ENCODE measurements at places on chromosomes 7 and 10. TPM values are rescaled to one million over a fixed set of nuclear protein-coding genes. Genes with fewer than 3 reads are reported as not detected.

DNA sequence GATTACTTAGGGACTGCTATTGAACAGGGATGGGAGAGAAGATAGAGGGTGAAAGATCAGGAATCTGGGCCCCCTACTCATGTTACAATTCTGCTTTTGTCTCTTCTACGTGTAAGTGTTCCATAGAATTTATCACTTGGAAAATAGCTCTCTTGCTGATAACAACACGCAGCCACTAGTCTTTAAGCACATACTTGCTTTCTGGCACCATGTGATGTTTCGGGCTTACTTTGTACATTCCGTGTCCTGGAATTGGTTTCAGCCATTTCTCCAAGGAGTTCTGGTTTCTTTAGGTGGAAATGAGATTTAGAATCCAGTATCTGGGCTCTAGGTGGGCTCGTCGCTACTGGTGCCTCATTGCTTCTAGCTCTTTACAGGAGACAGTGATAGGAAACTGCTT lies 59.7 kb downstream of the TFAM start:
- H3K27me3 ChIP-seq: peaks cover 9% of the 10 kb centered on the region
- H3K36me3 ChIP-seq: peaks cover 2% of the 10 kb centered on the region
- no peak overlapping the region for H3K4me3 ChIP-seq
- H3K27ac ChIP-seq: no peak overlapping the region
- DNase-seq: no peak
- H3K4me1 ChIP-seq: no peaks in the 10 kb centered on the region

Gene VPS37D
- total RNA-seq: 0.76 TPM

Gene UCMA
- not detected for total RNA-seq

DNA sequence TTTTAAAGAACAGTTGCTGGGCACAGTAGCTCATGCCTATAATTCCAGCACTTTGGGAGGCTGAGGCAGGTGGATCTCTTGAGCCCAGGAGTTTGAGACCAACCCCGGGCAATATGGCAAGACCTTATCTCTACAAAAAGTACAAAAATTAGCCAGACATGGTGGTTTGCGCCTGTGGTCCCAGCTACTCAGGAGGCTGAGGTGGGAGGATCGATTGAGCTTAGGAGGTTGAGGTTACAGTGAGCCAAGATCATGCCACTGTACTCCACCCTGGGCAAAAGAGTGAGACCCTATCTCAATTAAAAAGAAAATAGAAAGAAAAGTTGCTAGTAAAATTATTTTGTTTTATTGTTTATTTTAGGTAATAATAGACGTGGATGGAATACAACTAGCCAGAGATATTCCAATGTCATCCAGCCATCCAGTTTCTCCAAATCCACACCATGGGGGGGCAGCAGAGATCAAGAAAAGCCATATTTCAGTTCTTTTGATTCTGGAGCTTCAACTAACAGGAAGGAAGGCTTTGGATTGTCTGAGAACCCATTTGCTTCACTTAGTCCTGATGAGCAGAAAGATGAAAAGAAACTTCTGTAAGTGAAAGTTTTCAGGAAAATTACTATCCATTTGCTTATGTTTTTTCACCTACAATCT lies 3.0 kb downstream of the NUP42 start:
- H3K4me1 ChIP-seq: peaks cover 27% of the 10 kb centered on the region
- H3K27me3 ChIP-seq: no peaks in the 10 kb centered on the region

DNA sequence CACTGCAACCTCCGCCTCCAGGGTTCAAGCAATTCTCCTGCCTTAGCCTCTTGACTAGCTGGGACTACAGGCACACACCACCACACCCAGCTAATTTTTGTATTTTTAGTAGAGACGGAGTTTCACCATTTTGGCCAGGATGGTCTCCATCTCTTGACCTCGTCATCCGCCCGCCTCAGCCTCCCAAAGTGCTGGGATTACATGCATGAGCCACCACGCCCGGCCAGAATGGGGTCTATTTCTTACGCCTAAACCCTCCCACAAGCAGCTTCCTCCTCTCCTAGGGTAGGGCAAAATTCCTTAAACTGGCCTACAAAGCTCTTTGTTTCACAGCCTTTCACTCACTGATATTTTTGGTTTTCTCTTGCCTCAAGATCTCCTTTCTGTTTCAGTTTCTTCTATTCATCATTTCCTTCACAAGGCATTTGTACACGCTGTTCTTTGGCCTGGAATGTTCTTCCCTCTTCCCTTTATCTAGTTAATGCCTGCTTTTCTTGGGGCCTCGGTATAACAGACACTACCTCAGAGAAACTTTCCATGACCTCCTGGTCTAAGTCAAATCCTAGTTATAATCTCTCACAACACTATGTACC lies 6.7 kb downstream of the CPEB3 start:
- H3K27ac ChIP-seq: no peak overlapping the region
- H3K36me3 ChIP-seq: peaks cover 3% of the 10 kb centered on the region
- peaks cover 9% of the 10 kb centered on the region for H3K4me1 ChIP-seq
- no peak for DNase-seq

Gene WASHC2A
- 48.5 TPM for total RNA-seq

DNA sequence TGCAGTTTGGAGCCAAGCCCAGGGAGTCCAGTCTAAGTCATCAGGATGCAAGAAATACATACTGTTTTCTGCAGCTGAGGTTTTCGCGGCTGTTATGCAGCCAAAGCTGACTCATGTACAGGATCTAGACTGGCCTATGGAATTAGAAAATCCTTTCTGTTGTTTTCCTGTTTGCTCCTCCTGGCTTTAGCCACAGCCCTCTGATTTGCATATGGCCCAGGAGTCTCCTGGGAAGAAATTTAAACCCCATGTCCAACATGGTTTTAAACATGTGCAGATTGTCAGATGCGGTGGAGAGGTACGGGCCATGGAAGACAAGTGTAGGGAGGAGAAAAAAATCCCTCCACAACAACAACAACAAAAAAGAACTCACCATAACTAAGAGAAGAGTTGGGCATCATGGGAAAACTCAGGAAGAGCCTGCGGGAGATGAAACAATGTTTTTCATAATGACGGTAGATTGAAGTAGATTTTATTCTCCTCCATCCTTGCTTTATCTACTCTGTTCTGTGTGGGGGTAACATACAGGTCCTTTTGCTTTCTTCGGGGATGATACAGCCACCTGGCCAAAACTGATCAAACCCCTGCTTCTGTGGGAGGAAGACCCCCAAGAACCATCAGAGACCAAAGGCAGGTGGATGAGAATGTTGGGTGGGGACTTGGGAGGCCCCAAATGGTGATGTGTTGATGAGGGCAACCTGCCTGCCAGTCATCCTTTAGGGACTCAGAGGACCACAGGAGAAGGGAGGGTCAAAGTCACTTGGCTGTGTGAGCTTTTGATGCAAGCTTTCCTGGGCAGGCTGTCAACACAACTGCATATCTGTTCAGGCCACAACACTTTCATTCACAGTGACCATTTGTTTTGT lies 29.8 kb upstream of the GNA12 start:
- no peaks in the 10 kb centered on the region for H3K27me3 ChIP-seq
- no peaks in the 10 kb centered on the region for H3K36me3 ChIP-seq
- no peak for DNase-seq
- peak overlapping the region; percentile 56 for H3K27ac ChIP-seq
- H3K4me3 ChIP-seq: no peak overlapping the region

Measured in T-helper 17 cell (primary cell).